Hypothalamus (tissue), 51 donors: ENCODE measurements at places on chromosomes 2 and 18.

- DNase-seq, result no peak
Observed at GRCh38 chr2:42450136-42450535, 43.6 kb downstream of the KCNG3 start.

DNA sequence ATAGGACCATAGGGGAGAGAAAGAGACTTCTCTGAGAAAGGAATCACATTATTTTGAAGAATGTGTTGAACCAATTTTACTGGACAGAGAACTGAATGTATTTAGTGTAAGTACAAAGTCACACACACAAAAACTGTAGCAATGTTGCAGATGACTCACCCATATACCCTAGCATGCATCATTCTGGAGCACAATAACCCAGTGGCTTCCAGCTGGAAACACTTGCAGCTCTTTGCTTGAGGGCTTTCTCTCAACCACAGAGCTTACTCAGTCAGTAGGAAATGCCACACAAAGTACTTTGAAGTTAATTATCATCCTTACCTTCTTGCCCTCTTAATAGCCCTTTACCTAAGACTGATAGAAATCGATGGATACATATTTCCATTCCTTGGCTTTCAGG, 760.0 kb upstream of the FSHR start:
- peak; percentile 24 for DNase-seq

- DNase-seq, result no peak
Observed at GRCh38 chr2:173355866-173356508, 1.3 kb downstream of the CDCA7 start.

DNA sequence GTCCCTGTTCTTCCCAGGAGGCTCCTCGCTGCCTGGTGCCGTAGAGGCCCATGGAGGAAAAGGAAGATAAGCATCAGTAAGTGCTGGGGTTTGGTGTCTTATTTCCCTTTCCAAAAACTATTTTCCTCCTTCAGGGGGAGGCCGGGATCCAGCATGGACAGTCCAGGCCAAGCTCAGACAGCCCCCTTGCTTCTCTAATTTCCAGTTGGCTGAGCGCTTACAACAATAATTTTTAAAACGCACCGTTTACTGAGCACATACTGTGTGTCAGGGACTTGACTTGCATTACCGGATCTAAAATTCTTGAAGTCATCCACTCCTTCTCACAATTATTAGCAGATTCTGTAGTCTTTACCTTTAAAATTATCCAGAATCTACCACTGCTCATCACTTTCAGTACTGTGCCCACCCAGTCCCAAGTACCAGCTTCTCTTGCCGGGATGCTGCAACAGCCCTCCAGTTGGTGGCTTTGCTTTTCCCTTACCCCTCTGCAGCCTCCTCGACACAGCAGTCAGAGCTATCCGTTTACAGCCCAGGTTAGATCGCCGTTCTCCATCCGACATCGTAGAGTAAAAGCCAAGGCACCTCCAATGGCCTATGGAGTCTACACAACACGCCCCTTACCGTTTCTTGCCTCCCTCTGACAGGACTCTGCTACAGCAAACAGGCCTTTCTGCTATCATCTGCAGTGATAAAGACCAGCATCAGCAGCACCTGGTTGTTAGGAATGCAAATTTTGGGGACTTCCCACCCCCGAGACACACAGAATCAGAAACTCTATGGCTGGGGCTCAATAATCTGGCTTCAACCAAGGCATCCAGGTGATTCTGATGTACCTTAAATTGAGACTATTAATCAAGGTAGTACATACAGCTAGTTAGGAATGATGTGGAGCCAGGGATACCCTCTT, 75.2 kb upstream of the TSPYL6 start:
- DNase-seq, result no peak

- DNase-seq, result no peak
Observed at GRCh38 chr2:314561-315336, 26.9 kb upstream of the ALKAL2 start.
